Activated T-cell treated with anti-CD3 and anti-CD28 coated beads, Interleukin-2, amount 50 U/mL, for 72 hours (primary cell): ENCODE measurements at places on chromosomes 3 and 15. TPM values are rescaled to one million over a fixed set of nuclear protein-coding genes. Genes with fewer than 3 reads are reported as not detected.

GOLGA8S gene
- total RNA-seq, result 0.29 TPM

GRCh38 chr3:47664519-47664918 lies 85.9 kb upstream of the CSPG5 start:
- no peak for DNase-seq

SERINC4 gene
- total RNA-seq, result 0.14 TPM

DNA sequence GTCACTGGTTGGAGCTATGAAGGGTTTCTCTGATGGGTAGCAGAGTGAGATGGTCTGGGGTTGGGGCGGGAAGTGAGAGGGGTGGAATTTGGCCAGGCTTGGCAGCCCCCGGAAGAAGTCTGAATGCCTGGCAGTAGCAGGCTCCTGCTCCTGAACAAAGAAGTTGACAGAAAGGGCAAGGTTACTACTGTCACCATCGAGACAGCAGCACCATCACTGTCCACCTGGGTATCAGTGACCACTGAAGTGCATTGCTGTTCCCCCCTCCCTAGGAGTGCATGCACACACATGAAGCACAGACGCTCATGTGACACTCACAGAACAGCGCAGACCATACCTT lies 42.9 kb downstream of the COLQ start:
- no peak for DNase-seq

CHRNB4 gene
- not detected for total RNA-seq

SLC9A9 gene
- total RNA-seq, result 5.2 TPM

GRCh38 chr3:122758877-122759560 lies 34.6 kb downstream of the HSPBAP1 start:
- DNase-seq, result no peak

DNA sequence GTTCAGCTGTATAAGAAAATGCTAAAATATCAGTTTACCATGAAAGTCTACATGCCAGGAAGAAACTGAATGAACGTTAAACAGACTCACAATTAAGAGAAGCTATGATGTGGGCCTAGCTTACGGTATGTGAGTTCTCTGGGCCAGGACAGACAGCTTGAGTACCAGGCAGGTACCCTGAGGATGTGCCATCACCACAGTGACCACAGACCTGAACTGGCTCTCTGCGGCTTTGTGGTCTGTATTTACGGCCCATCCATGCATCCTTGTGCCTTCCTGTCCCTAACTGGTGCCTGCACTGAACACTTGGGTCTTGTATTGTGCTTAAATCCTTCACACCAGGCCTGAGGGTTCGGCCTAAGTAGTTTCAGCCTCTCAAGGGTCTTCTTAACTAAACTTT lies 467.5 kb upstream of the PPP2R3A start:
- DNase-seq, result no peak

DNA sequence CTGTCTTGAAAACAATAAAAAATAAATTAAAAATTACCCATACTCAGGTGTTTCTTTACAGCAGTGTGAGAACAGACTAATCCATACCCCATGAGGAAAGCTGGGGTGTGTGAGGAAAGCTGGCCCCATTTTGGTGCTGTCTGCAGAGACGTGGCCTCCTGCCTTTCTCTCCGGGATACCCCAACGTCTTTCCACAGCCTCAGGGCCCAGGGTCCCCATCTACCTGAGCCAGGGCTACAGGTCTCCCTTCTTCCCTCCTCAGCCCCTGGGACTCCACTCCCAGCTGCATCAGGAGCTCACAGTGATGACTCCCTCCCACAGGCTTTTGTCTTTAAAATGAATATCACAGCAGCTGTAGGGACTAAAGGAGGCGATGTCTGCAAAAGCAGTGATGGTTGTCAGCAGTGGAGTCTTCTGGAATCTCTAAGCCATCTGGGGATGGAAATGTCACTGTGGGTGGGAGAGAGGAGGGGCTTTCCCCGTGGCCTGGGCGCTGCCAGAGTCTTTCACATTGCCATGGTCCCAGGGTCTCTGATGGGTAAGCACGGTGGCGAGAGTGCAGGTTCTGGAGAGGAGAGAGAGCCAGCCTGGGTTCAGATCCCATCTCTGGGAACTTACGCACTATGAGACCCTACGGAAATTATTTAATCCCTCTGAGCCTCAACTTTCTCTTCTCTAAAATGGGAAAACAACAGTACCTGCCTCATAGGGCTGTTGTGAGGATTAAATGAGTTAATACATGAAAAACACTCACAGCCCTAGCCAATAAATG lies 259.3 kb downstream of the PLCL2 start:
- no peak for DNase-seq

DNA sequence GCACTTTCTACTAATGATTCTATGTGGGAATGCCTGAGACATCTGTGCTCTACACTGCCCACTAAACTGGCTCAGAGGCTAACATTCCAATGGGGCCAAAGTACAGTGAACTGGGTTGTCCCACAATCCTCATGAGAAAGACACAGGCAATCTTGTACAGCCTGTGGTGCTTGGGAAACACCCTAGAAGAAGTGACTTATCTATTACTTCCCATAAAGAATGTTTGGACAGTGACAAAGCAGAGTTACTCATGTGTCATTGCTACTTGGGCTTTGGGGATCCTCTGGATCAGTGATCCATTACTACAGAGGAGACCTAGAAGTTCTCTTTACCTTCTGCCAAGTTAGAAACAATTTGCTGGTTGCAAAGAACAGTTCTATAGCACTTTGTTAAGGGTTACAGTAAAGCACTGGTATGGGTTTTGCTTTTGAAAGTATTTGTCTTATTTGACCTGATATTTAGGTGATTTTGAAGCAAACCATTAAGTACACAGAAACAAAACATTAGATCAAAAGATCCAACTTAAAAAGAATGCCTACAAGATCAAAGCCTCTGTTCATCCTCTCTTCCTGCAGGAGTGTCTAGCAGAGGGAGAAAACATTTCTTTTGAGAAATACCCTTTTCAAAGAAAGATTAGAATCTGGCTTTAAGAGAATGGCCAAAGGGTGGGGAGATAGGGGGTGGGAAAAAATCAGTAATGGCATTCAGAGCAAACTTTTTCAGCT lies 75.8 kb downstream of the CTNNB1 start:
- DNase-seq, result no peak

DNA sequence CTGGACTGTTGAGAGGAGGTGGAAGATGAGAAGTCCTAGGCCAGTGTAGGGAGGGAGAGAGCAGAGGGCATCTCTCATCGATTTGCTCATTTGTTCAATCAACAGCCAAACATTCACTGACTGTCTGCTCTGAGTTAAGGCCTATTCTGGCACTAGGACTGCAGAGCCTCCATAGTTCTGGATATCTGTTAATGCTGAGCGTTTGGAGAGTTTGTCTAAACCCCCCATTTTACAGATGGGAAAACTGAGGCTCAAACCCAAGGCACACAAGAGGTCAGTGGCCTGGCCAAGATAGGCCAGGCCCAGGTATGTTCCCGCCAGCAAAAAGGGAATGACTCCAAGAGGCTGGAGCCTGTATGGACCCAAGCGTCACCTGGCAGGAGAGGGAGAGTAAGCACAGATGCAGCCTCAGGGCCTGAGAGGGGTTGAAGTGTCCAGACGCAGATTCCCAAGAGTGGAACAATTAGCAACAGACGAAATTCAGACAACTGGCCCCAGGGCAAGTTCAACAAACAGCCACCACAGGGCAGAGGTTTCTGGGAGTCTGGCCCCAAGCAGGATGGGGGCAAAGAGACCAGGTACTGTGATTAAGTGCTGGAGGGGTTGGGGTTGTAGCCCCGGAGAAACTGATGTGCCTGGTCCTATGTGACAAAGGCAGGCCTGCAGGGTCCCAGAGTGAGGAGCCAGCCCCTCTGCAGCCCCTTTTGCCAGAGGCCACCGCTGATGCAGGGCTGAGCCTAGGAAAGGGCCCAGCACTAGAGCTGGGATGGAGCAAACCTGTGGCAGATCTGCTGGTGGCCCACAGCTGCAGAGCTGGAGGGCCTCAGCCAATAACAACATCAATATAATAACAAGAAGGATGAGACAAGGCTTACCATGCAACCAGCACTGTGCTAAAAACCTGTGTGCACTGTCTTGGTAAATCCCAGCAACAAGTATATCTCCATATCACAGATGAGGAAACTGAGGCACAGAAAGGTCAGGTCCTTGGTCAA lies 245.1 kb upstream of the TLE3 start:
- DNase-seq, result no peak

- no peak for DNase-seq
Measured at GRCh38 chr3:65915477-65915876, 123.2 kb downstream of the MAGI1 start.

DNA sequence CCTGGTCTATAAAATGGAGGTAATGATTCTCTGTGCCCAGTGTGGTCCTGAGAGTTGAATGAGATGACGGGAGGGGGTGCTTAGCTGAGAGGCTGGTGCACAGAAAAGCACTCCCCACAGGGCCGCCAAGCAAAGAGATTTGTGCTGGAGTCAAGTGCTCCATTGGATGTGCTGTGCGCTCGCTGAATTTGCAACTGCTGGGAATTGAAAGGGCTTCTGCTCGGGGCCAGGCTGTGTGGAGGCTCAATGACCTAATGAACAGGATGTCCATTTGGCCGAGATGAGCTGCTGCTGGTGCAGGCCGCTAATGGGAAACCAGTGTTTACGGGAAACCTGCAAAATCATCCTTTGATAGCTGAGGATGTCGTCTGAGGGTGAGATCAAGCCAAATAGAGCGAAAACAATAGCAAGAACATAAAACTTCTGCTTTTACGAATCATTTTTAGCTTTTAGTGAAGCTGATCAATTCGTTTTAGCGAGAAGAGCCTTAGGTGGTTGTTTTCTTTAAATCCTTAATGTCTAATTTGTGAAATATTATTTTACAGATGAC lies 211.7 kb downstream of the GABRG3 start:
- DNase-seq, result no peak

GADL1 gene
- not detected for total RNA-seq

- DNase-seq, result no peak
Measured at GRCh38 chr3:71241981-71242560, 341.5 kb downstream of the FOXP1 start.

IMPG2 gene
- 0.86 TPM for total RNA-seq

DNA sequence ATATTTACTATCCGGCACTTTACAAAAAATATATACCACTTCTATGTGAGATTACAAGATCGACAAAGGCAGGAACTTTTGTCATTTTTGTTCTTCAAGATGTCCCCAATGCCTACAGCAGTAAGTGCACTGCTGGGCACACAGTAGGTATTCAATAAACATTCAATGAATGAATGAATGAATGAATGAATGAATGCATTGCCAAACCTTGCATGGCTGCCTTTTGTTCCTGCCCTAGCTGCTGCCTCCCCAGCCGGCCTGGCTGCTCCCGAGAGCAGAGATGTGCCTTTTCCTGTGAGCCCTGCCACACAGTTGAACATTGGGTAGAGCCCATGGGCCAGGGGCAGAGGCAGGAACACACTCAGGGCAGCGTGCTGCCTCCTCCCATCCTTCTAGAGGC lies 37.5 kb downstream of the LINGO1 start:
- no peak for DNase-seq

DNA sequence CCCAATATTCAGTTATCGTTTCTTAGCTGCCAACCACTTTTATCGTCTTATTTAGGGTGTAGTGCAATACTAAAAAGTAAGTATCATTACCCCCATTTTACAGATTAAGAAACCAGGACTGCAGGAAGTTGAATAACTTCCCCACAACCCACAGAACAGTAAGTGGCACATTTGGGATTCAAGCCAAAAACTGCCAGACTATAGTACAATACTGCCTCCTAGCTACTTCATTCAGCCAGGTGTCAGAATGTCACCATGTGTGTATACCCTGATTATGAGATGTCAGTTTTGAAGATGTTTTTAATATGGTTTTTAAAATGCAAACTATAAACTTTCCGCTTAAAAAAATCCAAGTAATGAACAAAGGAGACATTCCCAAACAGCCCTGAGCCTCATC lies 74.2 kb upstream of the PROK2 start:
- no peak for DNase-seq

GRCh38 chr15:69987492-69988489 lies 109.9 kb downstream of the TLE3 start:
- no peak for DNase-seq

GOLGA8A gene
- 180 TPM for total RNA-seq

FETUB gene
- total RNA-seq, result not detected

GRCh38 chr15:62257996-62258521 lies 93.0 kb upstream of the C2CD4B start:
- no peak for DNase-seq

SERPINI2 gene
- not detected for total RNA-seq

DNA sequence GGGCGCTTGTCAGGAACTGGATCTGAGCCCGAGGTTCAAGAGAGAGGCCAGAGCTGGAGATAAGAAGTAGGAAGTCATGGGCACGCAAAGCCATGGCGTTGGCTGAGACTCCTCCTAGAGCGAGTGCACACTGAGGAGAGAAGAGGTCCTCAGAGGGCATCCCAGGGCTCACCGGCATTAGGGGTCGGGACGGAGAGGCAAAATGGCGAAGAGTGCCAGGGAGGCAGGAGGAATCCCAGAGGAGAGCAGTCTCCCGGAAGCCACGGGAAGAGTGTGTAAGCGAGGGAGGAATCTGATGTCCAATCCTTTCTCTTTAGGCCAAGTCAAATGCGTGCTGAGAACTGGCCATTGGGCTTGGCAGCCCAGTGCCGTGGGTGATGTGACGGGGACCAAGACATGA lies 24.0 kb downstream of the EFCC1 start:
- DNase-seq, result no peak

DNA sequence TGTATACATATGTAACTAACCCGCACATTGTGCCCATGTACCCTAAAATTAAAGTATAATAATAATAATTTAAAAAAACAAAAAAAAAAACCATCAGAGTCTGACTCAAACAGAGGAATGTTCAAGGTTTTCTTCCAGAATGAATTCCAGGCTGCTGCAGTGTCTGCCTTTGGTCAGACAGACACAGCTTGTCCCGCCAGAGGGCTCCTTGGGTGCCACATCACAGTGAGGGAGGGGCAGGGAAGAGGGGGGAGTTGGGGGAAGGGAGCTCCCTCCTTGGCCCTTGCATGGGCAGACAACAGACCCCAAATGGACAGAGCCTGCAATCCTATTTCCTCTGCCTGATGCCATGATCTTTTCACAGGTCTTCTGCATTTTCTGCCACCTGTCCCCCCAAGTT lies 36.5 kb downstream of the ITGB5 start:
- DNase-seq, result no peak

GRCh38 chr3:112530573-112530972 lies 31.2 kb downstream of the ATG3 start:
- no peak for DNase-seq

- no peak for DNase-seq
Measured at GRCh38 chr3:67916353-67916752, 261.9 kb upstream of the SUCLG2 start.

GOLGA6L9 gene
- 4.9 TPM for total RNA-seq

GRCh38 chr15:74783072-74783807 lies 1.4 kb downstream of the CSK start:
- no peak for DNase-seq

DNA sequence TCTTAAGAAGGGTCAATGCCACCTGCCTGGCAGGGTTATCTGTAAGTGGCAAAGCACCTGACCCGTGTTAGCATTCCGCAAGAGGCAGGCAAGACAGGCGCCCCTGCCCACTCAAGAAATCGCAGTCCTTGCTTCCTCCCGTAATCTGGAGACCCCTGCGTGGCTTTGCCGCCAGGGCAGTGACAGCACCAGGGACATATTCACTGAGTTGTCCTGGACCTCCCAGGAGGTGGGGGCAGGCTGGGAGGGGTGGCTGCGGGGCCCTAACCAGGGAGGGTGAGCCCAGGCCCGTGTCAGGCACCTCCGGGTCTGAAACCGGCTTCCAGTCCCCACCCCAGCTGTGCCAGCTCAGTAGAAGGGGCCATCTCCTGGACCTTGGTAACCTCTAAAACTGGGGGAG lies 15.8 kb upstream of the SEC13 start:
- DNase-seq, result no peak

SI gene
- not detected for total RNA-seq

ARIH1 gene
- total RNA-seq, result 227 TPM

GRCh38 chr3:121167374-121168139 lies 259.6 kb downstream of the STXBP5L start:
- no peak for DNase-seq

UBE2E2 gene
- 11.9 TPM for total RNA-seq

- DNase-seq, result no peak
Measured at GRCh38 chr3:127985216-127985615, 67.0 kb upstream of the SEC61A1 start.
